ENCODE measurements at places on chromosomes 1 and 21.

DNA sequence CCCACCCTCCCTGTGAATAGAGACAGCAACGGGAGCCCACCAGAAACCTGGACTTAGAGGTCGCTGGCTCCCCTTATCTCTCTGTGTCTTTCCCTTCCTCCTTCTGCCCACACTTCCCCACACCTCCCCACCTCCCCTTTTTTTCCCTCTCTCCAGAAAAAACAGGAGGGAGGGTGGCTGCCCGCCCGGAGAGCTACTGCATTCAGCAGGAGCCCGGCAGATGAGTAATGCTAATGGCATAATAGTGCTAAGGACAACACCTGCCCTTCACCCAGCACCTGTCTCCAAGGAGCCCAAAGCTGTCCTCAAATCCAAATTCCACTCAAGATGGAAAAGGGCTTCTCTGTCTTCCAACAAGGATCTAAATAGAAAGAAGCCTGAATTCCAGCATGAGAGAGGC lies 11.4 kb upstream of the PRELP start:
- no peak for DNase-seq

GRCh38 chr1:26582053-26582835 lies 52.7 kb downstream of the RPS6KA1 start:
- no peak for DNase-seq

DNA sequence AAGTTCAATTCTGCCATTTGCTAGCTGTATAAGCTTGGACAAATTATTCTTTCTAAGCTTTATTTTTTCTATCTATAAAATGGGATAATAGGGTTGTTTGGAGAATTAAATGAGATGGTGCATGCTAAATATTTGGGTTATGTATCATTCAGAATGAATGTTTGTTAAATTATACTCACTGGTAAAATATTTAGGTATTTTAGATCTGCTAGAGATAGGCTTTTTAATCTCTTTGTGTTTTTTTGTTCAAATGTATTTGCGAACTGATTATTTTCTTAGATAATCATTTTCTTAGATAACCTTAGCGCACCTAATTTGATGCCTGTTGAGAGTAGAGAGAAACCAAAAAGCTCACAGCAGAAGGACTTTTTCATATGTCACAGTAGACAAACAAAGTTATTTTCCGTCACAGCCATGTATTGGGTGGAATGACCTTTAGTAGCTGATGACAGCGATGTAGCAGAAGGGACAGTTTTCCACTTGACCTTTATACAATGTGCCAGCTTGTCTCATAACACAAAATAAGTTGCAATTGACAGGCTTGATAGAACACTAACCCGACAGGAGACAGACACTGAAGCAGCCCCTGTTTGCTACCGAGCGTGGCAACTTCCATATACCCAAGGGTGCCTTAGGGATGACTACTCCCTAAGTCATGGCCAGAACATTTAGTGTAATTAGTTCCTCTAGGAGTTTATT lies 93.0 kb downstream of the DISC1 start:
- DNase-seq, result no peak

GRCh38 chr1:45840704-45841103 lies 37.3 kb downstream of the MAST2 start:
- no peak for DNase-seq

DNA sequence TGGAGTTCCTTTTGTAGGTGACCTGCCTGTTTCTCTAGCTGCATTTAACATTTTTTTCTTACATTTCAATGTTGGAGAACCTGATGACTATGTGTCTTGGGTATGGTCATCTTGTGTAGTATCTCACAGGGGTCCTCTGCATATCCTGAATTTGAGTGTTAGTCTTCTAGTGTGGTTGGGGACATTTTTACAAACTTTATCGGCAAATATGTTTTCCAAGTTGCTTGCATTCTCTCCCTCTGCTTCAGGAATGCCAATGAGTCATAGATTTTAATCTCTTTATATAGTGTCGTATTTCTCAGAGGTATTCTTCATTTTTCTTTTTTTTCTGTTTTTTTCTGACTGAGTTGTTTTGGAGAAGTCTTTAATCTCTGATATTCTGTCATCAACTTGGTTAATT lies 684.0 kb downstream of the NCAM2 start:
- no peak for DNase-seq
